Placental pericyte (primary cell): ENCODE measurements at places on chromosomes 2 and 18. TPM values are rescaled to one million over a fixed set of nuclear protein-coding genes. Genes with fewer than 3 reads are reported as not detected.

CD28 gene
- total RNA-seq: not detected in 2 replicates

CNTNAP5 gene
- total RNA-seq: not detected in 2 replicates

MXD1 gene
- 6.3 and 24.7 TPM in 2 replicates for total RNA-seq

ACADL gene
- total RNA-seq: under 0.01 TPM in 1 of 2 replicates, not detected in the other

REG1A gene
- not detected in 2 replicates for total RNA-seq

ELOA2 gene
- not detected in 2 replicates for total RNA-seq

LYG2 gene
- total RNA-seq: not detected in 2 replicates

SPDYA gene
- 0.57 and 0.66 TPM in 2 replicates for total RNA-seq

HJURP gene
- 3.3 and 56.3 TPM in 2 replicates for total RNA-seq
